Right atrium auricular region (tissue), 2 donors: ENCODE measurements at places on chromosomes 12 and 14.

- DNase-seq = no peak
Observed at GRCh38 chr14:23361320-23361719, 3.7 kb downstream of the EFS start.

GRCh38 chr12:167959-168600 is 45.9 kb downstream of the SLC6A12 start:
- DNase-seq = no peak

DNA sequence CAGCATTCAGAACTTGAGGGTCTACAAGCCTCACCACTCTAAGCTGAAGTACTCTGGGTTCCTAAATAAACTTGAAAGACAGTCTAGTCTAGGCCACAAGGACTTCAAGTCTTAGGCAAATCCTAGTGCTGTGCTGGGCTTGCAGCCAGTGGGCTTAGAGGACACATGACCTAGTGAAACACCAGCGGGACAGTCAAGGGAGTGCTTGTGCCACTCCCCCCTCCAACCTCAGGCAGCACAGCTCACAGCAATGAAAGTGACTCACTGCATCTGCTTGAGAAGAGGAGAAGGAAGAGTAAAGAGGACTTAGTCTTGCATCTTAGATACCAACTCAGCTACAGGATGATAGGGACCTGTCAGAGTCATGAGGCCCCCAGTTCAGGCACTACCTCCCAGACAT is 438.1 kb downstream of the IPO8 start:
- no peak for DNase-seq

GRCh38 chr12:88993651-88994050 is 358.6 kb downstream of the DUSP6 start:
- DNase-seq = no peak

GRCh38 chr14:31842899-31843298 is 234.2 kb upstream of the ARHGAP5 start:
- no peak for DNase-seq

DNA sequence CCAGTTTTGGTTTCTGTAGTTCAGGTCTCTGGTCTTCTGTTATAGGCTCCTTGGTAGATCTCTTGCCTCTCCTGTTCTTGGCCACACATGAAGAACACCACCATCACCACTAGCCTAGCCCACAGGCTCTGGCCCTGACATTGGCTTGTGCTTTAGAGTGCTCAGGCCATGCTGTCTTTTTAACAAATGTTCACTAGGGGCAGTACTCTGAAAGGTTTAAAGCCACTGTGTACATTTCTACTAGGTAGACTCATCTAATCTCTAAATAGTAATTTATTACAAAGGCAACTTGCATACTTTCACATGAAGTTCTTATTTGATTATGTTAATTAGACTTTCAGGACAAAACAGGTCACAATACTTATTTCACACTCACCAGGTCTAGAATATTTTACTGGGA is 38.3 kb downstream of the PDE6H start:
- no peak for DNase-seq

DNA sequence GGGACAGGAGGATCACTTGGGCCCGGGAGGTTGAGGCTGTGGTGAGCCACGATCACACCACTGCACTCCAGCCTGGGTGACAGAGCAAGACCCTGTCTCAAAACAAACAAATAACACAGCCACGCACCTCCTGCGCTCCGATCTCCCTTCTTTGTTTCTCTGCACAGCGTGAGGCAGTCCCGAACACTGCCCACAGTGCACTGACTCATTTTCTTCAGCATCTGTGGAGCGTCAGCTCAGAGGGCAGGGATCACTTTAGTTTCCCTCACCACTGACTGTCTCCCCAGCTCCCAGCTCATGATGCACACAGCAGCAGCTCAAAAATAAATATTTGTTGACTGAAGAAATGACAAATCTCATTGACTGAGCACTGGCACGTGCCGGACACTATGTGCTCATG is 883 bp upstream of the MYL2 start:
- DNase-seq = no peak

DNA sequence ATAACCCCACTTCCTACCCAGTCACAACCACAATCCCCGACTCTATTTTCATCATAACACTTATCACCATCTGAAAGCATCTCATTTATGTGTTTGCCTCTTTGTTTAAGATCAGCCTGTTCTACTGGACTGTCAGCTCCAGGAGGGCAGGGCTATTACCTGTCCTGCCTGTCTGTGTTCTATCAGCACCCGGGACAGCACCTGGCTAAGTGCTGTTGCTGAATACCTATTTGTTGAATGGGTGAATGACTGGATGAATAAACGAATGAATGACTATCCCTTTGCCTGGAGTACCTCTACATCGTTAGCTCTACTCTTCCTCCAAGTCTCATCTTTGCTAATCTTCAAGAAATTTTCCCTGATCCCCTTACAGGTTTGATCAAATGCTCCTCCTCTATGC is 69.0 kb downstream of the WSCD2 start:
- DNase-seq = no peak

GRCh38 chr12:88630561-88630960 is 50.3 kb upstream of the KITLG start:
- DNase-seq = no peak

DNA sequence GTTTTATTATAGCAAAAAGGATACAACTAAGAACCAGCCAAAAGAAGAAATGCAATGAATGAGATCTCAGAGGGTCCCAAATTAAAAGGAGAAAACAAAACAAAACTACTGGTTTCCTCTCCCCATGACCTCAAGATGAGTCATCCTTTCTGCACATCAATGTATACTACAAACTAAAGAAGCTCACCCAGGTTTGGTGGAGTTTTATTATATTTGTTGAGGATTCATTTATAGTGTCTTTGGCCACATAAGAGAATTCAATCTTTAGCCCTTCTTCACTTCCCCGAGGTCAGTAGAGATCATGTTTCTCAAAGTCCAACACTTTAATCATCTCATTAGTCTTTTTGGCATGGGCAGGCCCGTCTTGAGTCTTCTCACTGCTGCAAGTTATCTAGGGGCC is 210.6 kb downstream of the SLC6A15 start:
- no peak for DNase-seq

- no peak for DNase-seq
Observed at GRCh38 chr14:55410876-55411275, 754 bp downstream of the ATG14 start.

- DNase-seq = no peak
Observed at GRCh38 chr14:22122829-22123560, 449.4 kb upstream of the OR4E1 start.

DNA sequence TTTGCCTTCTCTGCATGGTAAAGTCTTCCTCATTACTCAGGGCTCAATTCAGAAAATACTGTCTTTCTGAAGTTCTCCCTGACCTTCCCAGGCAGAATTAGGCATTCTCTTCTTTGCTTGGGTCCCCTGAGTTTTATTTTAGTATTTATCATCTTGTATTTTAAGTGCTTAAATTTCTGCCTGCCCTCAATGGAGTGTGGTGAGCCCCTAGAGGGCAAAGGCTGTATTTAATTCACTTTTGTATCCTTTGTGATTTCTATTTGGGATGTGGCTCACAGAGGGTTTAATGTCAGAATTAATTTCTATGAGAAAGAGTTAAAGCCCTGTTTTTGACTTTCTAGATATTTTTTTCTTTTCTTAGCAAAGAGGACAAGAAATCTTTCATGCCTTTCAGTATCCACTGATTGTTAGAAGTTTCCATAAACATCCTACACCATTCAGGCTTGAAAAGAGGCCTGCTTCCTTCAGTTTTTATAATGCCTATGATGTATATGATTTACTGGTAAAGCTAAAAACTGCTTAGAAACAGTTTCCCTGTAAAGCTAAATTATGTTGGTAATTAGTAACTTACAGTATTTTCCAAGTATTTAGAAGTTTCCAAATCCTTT is 55.6 kb upstream of the PTPRB start:
- DNase-seq = no peak

DNA sequence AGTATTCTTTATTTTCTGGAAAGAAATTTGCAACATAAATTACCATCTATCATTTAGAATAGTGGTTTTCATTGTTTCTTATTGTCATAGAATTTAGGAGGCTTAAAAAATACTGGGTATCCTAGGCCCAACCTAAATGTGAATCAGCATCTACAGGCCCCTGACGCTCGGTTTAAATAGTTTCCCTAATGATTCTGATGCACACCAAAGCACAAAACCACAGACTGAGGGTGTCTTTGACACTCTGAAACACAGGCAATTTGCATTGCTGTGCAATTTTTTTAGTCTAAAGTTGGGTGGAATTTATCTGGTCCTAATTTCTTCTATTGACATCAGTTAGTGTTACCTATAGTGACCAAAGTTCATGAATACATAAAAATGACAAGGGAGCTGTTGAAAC is 87.6 kb upstream of the SSTR1 start:
- DNase-seq = no peak

- no peak for DNase-seq
Observed at GRCh38 chr14:77059276-77059915, 30.9 kb upstream of the IRF2BPL start.

GRCh38 chr12:12439636-12440035 is 82.8 kb downstream of the BORCS5 start:
- no peak for DNase-seq

- no peak for DNase-seq
Observed at GRCh38 chr12:127280393-127281275, 986.3 kb upstream of the TMEM132C start.

DNA sequence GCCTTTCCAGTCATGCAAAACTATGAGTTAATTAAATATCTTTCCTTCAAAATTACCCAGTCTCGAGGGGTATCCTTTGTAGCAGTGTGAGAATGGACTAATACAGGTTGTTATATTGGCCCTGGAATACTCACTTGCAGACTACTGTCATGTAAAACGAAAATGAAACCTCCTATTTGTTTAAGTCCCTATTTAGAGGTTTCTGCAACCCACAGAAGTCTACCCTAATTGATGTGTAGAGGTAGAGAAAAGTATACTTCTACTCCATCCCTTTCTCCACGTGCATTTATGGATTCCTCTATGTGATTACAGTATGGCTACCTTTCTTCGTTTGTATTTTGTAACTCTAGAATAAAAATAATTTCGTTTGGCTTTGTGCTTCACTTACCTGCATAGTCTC is 371.1 kb downstream of the FSCB start:
- DNase-seq = no peak

- DNase-seq = no peak
Observed at GRCh38 chr12:131603939-131604795, 106.7 kb upstream of the SFSWAP start.

- no peak for DNase-seq
Observed at GRCh38 chr12:94427501-94428381, 31.9 kb downstream of the CEP83 start.

- DNase-seq = no peak
Observed at GRCh38 chr12:76057326-76057725, 25.8 kb upstream of the PHLDA1 start.

- no peak for DNase-seq
Observed at GRCh38 chr14:56585461-56586084, 6.0 kb downstream of the TMEM260 start.

GRCh38 chr12:116210131-116210530 is 67.4 kb downstream of the MED13L start:
- no peak for DNase-seq

DNA sequence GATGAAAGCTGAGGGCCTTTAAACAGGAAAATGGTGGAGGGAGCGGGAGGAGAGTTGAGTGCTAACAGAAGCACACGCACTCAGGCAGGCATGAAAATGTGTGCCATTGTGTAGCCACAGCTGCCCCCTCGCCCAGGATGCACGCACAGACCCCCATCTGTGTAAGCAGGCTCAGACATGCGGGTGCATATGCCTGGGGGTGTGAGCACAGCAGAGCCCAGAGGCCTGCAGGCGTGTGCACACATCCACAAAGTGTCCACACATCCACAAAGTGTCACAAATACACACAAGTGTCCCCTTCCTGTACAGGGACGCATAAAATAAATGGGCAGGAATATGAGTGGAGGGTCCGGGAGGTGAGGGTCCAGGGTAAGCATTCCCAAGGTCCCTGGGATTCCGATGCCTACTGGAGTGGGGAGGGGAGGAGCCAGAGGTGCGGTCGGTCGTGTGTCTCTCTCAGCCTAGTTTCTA is 805 bp upstream of the KRT7 start:
- DNase-seq = no peak

DNA sequence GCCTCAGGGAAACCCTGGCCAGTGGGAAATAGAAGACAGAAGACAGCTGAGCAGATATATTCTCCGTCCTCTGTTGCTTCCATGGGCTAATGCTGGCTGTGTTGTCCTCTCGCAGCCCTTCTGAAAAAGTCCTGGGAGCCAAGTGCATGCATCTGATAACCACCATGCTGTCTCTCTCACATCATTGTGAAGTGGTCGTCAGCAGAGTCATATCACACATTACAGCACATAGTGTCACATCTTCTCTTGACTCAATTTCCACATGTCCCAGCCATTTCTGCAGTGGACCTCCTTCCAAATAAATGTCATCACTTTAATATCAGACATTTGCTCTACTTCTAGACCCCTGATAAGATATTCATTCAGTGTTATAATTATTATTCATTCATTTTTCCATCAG is 3.8 kb downstream of the TAS2R20 start:
- no peak for DNase-seq

DNA sequence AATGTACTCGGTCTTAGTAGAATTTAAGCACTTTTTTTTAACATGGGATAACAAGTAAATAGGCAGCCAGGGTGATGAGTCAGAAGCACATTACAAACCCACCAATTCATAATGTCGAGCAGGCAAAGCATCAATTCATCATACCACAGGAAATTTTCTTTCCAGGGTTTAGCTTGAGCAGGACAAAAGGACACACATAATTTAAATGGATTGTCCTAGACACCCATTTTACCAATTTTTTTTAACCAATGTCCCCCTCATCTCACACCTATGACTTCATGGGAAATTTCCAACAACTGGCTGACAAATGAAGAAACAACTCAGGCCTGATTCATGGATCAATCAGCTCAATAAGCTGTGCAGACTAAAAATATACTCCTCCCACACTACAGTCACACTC is 58.8 kb upstream of the FOXG1 start:
- no peak for DNase-seq

- no peak for DNase-seq
Observed at GRCh38 chr14:31320922-31321766, 99.2 kb downstream of the HEATR5A start.

DNA sequence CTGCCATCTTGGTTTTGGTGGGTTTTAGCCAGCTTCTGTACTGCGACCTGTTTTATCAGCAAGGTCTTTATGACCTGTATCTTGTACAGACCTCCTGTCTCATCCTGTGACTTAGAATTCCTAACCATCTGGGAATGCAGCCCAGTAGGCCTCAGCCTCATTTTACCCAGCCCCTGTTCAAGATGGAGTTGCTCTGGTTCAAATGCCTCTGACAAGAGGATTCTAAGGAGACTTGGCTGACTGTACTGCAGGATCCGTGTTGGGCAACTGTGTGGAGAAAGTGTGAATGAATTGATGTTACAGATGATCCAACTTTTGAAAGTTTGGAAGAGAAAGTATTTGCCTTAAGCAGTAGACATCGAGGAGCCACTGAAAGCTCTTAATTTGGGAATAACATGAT is 91.0 kb downstream of the TTLL5 start:
- DNase-seq = no peak

GRCh38 chr12:8987163-8987562 is 2.2 kb upstream of the KLRG1 start:
- no peak for DNase-seq

GRCh38 chr12:104684884-104685283 is 228.1 kb downstream of the CHST11 start:
- DNase-seq = no peak
